ENCODE measurements at places on chromosomes 7 and 10.
A peak's percentile ranks its signal among the peaks of the same experiment; 100 is the strongest.

GRCh38 chr10:60031664-60032063 is 125.3 kb upstream of the CCDC6 start:
- no peak for DNase-seq

GRCh38 chr7:90752051-90752450 is 155.9 kb downstream of the CDK14 start:
- DNase-seq: no peak

DNA sequence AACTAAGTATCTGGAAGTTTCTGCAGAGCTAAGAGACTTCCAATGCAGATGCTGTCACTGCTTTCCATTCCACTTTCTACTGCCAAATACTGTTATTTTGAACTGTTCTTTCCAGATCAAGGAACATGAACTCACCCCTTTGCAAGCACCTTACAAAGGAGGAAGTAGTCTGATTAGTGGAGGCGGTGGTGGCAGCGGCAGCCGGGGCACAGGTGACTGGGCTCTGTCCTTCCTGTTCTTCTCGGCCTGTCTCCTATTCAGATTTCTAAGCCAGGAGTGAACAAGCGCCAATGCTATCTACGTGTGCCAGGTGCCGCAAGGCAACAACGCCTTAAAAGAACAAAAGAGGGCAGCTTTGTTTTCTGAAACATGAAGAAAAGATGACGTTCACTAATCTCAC is 44.9 kb downstream of the BEND7 start:
- DNase-seq: no peak

GRCh38 chr7:16350634-16351033 is 70.7 kb downstream of the CRPPA start:
- no peak for DNase-seq

DNA sequence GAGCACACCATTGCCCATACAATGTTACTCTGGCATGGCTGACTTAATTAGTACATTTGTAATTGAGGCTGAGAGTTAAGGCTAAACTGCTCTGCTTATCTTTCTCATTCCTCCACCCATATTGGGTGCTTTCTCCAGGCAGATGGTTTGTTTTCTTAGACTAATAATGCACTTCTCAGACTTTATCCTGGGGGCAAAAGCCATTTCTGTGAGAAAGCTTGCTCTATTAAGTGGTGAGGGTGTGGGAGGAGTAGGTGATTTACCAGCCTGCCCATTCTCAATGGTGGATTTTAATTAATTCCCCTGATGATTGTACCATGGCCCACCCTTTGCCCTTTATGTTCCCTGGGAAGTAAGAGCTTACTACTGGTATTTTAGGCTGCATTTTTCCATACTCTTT is 174.8 kb downstream of the FOXP2 start:
- DNase-seq: no peak

- DNase-seq: no peak
These were observed 147.7 kb downstream of the JAZF1 start for GRCh38 chr7:28032738-28033380.

GRCh38 chr7:24824896-24825295 is 67.6 kb upstream of the GSDME start:
- DNase-seq: no peak

DNA sequence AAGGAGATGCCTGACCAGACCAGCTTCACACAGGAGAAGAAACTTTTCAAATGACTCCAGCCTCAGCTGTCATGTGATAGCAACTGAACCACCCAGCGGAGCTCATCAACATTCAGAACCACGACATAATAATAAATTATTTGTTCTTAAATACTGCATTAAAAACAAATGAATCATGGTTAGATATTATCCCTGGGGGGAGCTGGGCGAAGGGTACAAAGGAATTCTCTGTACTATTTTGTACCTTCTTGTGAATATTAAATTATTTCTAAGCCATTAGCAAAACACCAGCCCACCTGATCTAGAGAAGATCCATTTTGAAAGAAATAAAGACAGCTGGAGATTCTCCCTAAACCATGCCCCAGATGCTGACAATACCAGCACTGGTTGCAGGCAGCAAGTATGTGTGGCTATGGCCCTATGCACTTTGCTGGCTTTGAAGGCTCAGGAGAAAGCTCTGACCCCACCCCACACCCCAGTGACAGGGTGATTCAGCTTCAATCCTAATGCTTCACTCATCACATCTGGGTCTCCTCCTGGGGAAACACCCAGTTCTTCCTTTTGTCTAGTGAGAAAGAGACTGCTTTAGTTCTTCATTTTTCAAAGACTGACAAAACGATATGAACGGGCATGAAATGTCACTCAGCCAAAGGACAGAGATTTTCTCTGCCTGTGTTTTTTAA is 45.5 kb upstream of the NKX2-3 start:
- no peak for DNase-seq

GRCh38 chr10:113381981-113382509 is 170.8 kb upstream of the HABP2 start:
- DNase-seq: no peak

- peak; percentile 27 for DNase-seq
These were observed 26.3 kb upstream of the WDFY4 start for GRCh38 chr10:48658243-48658974.

DNA sequence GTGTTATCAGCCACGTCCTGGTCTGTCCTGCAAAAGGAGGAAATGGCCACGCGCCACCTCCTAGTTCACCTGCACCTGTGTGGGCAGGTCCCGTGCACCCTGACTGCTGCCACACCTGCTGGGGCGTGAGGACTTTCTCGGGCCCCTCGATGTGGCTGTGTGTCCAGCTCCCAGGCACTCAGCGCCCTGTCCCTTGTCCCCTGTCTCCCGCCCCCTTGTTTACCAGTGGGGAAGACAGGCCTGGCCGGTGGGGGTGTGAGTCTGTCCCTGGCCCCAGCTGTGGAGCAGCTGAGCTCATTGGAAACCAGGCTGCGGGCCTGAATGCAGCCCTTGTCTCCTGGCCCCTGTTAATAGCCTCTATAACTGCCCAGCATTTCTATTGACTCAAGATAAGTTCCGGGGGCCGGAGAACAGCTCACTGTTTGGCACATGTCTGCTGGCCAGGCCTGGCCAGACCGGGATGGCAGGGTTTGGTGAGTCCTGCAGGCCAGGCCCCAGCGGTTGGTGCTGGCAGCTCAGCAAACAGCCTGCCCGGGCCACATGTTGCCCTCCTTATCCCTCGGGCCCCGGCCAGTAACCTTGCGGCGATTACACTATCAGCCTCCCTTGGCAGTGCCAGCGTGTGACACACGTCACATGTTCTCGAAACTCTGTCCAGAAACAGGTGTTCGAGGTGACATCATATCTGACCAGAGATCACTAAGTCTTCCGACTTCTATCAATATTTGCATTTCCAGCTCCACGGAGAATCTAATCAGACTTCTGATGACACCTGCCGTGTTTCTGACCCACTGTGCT is 52.1 kb downstream of the FOXL3 start:
- no peak for DNase-seq

DNA sequence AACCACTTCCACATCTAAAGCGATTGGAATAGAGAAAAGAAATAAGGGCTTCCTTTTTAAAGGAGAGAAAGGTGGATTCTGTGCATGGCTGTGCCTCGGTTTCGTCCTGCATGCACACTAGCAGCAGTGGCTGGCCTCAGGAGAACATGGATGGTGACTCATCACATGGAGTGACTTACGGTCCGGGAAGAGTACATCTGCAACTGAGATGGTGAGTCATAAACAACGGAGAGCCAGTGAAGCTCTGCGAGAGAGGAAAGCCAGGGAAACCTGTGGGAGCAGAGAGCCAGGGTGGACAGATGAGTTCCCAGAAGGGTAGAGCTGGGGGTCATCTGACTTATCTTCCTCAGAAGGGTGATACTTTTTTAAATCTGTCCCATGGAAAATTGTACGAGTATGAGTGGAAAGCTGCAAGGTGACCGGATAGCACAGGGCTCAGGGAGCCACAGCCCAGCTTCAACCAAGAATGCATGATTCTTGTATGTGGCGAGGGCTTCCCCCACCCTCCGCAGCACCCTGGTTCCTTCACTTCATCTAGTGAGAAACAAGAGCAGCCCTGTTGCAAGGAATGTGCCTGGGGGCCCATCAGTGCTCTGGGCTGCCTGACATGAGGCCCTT is 259.1 kb downstream of the KLF6 start:
- DNase-seq: no peak

DNA sequence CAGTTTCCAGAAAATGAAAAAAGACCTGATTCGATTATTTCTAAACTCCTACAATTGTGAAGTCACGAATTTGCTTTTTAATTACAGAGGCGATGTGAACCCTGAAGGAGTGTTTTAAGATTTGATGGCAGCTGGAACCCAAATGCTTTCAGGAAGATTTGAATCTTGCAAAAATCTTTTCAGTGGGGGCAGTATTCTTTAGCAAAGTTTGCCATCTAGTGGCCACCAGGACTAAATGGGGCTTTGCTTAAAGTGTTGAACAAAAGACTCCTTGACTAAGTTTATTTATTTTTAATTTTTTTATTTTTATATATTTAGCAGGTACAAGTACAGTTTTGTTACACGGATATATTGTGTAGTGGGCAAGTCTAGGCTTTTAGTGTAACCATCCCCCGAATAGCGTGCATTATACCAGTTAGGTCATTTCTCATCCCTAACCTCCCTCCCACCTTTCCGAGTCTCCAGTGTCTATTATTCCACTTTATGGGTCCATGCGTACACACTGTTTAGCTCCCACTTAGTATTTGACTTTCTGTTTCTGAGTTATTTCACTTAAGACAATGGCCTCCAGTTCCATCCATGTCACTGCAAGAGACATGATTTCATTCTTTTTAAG is 98.8 kb downstream of the CACNB2 start:
- no peak for DNase-seq

DNA sequence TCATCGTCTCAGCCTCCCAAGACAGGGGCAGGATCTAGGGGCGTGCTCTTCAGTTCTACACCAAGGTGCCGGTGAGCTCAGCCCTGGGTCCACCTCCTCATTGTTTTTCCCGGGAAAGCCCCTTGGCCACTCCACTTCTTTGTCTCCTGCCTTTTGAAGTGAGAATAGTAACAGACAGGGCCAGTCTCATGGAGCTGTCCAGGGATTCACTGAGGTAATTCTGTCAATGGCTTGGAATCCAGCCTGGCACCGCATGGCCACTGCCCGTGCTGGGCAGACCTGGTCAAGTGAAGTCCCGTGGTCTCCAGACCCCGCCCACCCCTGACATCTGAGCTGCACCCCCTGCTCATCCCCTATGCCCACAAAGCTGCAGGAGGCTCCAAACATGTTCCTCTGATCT is 138.9 kb downstream of the TNS3 start:
- DNase-seq: no peak

DNA sequence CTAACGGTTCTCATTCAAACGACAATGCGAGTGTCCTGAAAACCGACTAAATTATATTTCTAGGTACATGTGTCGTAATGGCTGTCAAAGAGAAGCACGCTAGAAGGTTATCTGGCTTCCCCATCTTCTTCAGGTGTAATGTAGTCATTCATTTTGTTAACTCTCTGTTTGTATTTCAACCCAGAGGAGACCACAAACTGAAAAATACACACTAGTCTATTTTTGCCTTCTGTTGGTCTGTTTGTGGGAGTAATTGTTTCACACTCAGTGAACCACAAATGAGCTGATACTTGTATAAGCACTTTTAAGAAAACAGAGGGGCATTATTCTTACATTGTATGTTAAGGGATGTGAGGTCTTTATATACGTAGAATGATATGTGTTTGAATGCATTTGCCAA is 305.9 kb downstream of the GATA3 start:
- DNase-seq: no peak

DNA sequence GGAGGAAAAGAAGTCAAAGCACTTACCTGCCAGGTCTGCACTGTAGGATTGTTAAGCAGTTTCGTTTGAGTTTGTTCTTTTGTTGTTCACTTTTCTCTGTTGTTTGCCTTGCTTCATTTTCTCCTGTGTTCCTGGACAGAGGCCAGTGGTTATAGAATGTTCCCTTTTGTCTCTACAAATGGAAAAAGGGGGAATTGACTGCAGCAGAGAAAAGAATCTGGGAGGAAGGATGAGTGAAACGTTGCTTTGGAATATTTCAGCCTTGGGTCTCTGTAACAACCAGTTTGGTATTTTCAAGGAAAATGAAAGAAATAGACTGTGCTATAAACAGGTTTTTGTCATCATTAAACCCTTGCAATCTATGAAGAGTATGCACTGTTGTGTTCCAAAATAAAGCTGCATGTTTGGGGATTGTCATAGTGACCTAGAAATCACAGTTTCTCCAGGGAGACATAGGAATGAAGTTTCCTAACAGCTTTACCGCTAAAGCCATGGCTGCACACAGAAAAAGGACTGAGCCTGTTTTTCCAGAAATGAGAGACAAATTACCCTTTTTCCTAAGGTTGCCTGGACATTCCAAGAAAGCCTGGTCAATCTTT is 60.8 kb upstream of the HABP2 start:
- DNase-seq: no peak

- no peak for DNase-seq
These were observed 93.2 kb downstream of the TWIST1 start for GRCh38 chr7:19024261-19024660.

GRCh38 chr10:11509036-11509435 is 102.4 kb downstream of the USP6NL start:
- no peak for DNase-seq

GRCh38 chr10:50388181-50388580 is 136.9 kb upstream of the ASAH2 start:
- DNase-seq: no peak

GRCh38 chr10:43863859-43864591 is 215.3 kb upstream of the ZNF32 start:
- no peak for DNase-seq

GRCh38 chr10:71392791-71393781 is 3.6 kb upstream of the CDH23 start:
- DNase-seq: no peak

- DNase-seq: no peak
These were observed 761.9 kb downstream of the MAGI2 start for GRCh38 chr7:78691584-78691983.

DNA sequence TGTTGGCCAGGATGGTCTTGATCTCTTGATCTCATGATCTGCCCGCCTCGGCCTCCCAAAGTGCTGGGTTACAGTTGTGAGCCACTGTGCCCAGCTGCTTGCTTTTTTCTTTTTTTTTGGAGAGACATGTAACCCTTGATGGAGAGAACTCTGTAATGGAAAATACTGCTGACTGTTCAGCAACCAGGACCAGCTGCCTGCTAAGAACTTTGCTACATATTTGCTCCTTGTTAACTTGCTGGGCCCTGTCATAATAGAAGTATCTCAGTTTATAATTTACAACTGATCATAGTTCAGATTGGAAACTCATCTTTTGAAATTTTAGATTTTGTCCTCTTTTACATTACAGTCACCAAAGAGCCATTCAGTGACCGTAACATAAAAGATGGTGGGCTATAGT is 34.9 kb downstream of the TASOR2 start:
- no peak for DNase-seq

- DNase-seq: peak; percentile 46
These were observed 44.1 kb downstream of the BAMBI start for GRCh38 chr10:28721318-28721951.

DNA sequence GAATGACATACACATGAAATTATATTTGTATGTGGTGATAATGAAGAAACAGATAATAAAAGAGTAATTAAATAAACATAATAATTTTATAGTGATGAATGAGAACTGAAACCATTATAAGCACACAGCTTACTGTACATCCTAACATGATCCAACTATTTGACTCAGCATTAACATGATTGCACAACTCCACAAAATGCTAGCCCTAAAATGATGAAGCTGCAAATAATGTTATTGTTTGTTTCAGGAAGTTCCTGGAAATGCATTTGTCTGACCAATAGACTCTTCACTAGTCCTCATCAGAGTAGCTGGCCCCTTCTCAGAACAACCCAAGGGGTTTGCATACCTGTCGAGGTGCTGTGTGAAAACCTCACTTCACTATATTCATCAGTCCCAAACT is 115.5 kb downstream of the RTKN2 start:
- DNase-seq: no peak

Data from COR-L47 (cell line).